ENCODE measurements at places on chromosomes 3 and 15. TPM values are rescaled to one million over a fixed set of nuclear protein-coding genes. Genes with fewer than 3 reads are reported as not detected.
A peak's percentile ranks its signal among the peaks of the same experiment; 100 is the strongest.

- no peak for DNase-seq
Observed at GRCh38 chr15:69468241-69469121, 15.9 kb downstream of the RPLP1 start.

DNA sequence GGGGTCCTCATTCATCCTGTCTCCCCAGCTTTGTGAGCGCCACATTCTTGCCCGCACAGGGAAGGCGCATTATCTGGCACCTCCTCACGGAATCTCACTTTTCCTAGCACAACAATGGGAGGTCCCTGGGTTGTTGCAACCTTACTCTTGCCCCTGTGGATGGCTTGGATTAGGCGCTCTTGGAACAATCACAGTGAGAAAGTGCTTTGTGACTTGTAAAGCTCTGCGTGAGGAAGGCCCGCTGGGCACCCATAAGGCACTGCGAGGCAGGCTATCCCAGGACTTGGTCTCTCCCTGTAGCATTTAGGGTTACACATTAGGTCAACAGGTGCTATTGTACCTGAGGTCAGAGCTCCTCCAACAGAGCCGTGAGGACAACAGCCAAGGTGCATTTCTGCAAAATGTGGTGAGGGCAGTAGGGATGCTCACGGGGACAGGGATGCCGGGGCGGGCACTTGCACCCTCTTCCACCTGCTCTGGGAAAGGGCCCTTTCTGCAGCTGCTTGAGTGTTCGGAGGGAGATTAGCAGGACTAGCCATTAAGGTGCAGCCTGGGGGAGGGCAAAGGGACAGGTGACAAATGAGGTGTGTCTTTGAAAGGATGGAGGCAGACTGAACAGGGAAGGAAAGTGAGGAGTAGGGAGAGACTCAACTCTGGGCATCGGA, 13.9 kb upstream of the LRRC15 start:
- peak; percentile 22 for DNase-seq

GRCh38 chr3:183688874-183689273, 8.7 kb upstream of the YEATS2 start:
- DNase-seq: no peak

DNA sequence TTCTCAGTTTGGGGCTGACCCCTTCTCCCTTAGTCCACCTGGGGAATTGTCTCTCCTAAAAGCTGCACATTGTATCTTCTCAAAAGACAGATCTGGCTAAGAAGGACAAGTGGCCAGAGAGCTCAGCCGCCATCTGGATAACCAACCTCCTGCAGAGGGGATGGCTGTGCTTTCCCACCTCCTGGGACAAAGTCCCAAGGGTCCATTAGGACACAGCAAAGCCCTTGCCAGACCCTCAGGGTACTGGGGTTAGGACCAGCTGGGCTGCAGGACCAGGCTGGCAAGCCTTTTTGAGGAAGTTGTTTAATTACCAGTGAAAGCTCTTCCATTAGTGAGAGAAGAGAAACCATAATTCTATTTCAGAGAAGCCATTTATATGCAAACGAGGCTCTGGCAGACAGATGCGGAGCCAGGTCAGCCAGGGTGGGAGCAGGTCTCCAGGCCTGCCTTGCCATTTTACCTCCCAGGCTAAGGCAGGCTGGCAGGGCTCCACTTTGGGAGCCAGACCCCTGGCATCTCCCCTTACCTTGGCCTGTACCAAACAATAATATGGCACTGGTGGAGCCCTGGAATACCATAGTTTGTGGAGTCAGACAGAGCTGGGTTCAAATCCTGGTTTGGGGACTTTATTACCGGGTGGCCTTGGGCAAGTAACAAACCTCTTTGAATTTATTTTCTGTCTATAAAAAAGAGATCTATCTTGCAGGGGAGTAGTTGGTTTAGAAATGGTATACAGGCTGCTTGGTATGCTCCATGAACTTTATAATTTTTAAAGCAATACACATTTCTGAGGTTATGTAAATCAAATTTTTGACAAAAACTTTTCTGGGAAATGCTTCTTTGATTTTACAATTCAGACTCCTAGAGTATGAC, 17.9 kb downstream of the SHF start:
- peak; percentile 46 for DNase-seq

DNA sequence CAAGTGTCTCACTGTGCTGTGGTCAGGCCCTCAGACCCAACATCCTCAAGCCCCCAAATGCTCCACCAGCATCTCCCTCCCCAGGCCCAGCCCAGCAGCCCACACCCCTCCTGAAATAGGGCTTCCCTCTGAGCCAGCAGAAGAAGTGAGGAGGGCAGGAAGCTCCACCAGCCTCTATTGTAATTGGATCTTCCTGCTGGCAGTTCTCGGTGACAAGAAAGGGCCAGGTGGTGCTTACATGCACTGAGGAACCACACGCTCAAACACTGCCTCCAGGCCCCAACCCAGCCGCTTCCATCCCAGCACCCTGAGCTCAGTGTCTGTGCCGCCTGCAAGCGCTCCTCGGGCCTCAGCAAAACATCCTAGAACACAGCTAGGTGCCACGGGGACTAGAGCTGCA, 96.7 kb downstream of the ATP10A start:
- no peak for DNase-seq

GRCh38 chr15:35195649-35196048, 110.6 kb upstream of the NANOGP8 start:
- DNase-seq: peak; percentile 62

RAD18 gene
- total RNA-seq: 27.8 TPM

GNB4 gene
- total RNA-seq: 24.2 TPM

Data from H9 (cell line).